ENCODE measurements at places on chromosomes 11 and 22. TPM values are rescaled to one million over a fixed set of nuclear protein-coding genes. Genes with fewer than 3 reads are reported as not detected.

DNA sequence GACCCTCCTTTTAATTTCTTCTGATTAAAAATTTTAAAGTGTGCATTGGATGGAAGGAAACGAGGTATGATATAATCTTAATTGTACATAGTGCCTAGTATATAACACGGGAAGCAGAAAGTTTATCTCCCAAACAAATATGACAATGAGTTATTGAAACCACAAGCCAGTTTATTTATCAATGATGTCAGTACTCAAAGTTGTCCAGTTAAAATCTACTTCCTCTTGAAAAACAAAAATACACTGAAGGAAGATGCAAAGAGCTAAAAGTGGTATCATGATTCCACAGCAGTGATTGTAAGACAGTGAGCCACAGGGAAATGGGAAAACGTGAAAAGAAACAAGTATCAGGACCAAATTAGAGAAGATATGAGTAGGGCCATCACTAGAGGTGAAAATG, 18.8 kb upstream of the OR5B21 start:
- no peak for DNase-seq

DNA sequence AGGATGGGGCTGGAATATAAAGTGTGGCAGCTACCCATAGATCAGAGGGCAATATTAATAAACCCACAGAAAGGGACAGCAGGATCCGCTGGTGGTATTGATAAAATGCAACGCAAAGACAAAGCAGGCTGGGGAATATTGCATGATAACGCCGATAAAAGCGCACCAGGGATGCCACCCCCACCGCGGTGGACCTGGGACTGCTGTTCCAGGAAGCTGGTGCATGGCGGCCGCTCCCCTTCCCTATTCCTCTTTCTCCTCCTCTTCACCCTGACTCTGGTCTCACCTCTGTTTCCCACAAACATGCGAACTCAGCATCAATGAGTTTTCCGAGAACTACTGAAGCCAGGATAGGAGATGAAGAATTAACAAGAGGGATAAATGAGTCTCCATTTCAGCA, 20.2 kb downstream of the SPATA19 start:
- DNase-seq: no peak

- no peak for DNase-seq
These were observed 71.8 kb downstream of the STIM1 start for GRCh38 chr11:3927129-3927796.

C11orf21 gene
- not detected for total RNA-seq

CCDC88B gene
- total RNA-seq: 1.8 TPM

QSER1 gene
- 29.1 TPM for total RNA-seq

DNA sequence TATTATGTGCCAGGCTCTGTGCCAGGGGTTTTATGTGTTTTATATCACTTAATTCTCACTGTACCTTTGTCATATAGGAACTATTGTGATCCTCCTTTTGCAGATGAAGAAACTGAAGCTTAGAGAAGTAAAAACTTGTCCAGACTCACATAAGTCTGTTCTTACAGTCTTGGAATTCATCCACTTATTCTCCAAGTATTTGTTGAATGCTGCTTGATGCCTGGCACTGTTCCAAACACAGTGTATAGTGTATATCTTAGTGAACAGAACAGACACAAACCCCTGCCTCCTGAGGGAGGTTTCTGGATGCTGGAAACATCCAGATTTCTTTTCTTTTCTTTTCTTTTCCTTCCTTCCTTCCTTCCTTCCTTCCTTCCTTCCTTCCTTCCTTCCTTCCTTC, 29.0 kb upstream of the FGF3 start:
- DNase-seq: peak; percentile 59

EP300 gene
- 63.9 TPM for total RNA-seq

DNA sequence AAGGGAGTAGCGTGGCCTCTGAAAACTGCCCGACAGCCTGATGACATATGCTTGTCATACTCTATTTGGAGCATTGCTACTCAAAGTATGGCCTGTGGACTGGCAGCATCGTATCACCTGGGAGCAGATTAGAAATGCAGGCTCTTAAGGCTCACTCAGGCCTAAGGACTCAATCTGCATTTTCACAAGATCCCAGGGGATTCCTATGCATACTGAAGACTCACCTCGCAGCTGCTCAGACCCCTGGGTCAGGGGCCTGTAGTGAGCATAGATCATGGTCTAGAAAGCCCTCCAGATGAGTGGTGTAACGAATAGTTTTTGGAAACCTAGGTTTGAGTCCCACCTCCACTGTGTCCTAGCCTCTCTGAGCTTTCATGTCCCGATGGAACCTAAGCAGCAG, 126.3 kb downstream of the FEZ1 start:
- no peak for DNase-seq

SLC16A8 gene
- total RNA-seq: not detected

DNA sequence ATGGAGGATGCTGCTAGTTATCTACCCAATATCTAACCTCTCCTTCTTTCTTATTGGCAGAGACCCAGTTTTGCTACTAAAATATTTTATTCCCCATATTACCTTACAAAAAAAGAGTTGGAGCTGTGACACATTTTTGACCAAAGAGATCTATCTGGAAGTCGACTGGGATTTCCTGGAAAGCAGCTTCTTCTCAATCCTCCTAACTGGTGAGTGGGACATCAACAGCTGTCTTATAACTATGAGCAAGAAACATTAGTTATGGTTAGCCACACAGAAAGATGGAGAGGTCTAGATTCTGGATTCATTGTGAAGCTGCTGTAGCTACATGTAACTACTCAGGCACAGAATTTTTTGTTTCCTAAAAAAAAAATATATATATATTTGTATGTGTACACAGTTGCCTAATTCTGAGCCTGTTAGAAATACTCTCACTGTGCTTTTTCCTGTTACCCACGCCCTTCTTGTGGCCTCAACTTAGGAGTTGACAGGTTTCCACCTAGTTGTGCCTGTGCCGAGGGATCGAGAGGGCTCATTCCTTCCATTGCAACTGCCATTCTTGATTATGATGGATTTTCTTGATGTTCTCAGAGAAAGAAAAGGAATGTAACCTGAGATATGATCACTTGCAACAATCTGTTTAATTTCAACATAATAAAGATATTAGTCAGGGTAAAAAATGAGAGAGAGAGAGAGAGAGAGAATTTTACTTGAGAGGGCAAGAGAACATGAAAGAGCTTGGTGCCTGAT, 142.0 kb downstream of the SLC17A6 start:
- DNase-seq: no peak

OR52I1 gene
- not detected for total RNA-seq

CATSPERZ gene
- 0.56 TPM for total RNA-seq

GRCh38 chr11:120001178-120002090, 136.5 kb downstream of the TRIM29 start:
- DNase-seq: no peak

RAG2 gene
- not detected for total RNA-seq

GRCh38 chr11:35619116-35619854, 1.0 kb downstream of the FJX1 start:
- DNase-seq: peak; percentile 71
